Glutamatergic neuron (in vitro differentiated cells): ENCODE measurements at places on chromosomes 6 and 20. TPM values are rescaled to one million over a fixed set of nuclear protein-coding genes. Genes with fewer than 3 reads are reported as not detected.

Gene MTFR2
- total RNA-seq: 1.9 TPM

Gene PRR18
- total RNA-seq: not detected

Gene MYMX
- total RNA-seq: 0.91 TPM

Gene RNF39
- not detected for total RNA-seq

Gene EDN3
- total RNA-seq: not detected

- no peak for DNase-seq
These were observed 83.0 kb downstream of the TMEM242 start for GRCh38 chr6:157240059-157240959.

GRCh38 chr20:60066438-60066823, 108.2 kb downstream of the CDH26 start:
- no peak for DNase-seq

GRCh38 chr6:43378631-43379030, 9.2 kb upstream of the ZNF318 start:
- no peak for DNase-seq

DNA sequence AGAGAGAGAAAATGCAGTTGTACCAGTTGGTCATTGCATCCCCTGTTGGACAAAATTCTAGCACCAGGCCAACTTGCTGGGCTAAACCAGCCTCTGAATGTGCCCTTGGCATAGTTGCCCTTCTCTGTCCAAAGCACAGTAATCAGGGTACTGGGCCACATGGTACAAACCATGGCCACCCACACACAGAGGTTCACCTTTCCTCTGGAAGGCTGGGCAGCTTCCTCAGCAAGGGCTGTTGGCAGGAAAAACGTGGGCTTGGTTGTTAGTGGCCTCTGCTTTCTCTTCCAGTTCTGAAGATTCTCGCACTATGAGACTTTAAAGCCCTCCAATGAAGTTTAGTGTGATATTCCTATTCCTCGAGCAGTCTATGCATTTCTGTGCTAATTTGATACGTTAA, 706 bp downstream of the DDO start:
- no peak for DNase-seq

DNA sequence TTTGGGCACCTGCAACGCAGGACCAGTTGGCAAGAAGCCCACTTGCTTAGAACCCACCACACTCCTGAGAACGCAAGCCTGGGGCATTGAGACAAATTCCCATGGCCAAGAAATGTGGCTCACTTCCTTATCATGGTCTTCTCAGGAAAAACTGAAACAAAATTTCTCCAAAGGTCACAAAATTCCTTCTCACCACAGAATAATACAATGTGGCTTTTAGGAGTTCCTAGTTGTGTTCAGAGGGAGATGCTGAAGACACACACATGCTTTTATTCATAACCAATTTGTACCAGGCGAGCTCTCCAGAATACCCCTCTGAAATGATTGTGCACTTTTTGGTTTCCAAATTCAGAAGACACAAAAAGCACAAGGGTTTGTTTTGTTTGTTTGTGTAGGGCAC, 31.6 kb downstream of the ADTRP start:
- DNase-seq: no peak

DNA sequence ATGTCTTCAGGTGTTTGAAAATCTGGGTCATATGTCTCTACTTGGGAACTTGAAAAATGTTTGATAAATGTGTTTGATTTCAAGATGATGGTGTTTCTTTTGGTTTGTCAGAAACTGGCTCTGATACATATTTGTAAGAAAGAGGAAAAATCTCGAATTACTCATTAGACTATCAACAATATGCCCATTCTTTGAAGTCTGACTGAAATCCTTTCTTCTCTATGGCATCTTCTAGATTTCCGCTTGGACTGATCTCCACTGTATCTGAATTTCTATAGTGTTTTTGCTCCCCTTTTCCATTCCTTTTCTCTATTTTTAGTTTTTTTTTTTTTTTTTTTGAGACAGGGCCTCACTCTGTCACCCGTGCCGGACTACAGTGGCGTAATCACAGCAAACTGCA, 1096.5 kb downstream of the KIF16B start:
- no peak for DNase-seq

GRCh38 chr6:38453861-38454260, 185.9 kb downstream of the BTBD9 start:
- DNase-seq: no peak

- DNase-seq: no peak
These were observed at the start of gene TSPO2 for GRCh38 chr6:41042226-41043055. TSS of gene TSPO2 (plus strand) at chr6:41042467. CDS start at chr6:41042986, 519 bp downstream.

DNA sequence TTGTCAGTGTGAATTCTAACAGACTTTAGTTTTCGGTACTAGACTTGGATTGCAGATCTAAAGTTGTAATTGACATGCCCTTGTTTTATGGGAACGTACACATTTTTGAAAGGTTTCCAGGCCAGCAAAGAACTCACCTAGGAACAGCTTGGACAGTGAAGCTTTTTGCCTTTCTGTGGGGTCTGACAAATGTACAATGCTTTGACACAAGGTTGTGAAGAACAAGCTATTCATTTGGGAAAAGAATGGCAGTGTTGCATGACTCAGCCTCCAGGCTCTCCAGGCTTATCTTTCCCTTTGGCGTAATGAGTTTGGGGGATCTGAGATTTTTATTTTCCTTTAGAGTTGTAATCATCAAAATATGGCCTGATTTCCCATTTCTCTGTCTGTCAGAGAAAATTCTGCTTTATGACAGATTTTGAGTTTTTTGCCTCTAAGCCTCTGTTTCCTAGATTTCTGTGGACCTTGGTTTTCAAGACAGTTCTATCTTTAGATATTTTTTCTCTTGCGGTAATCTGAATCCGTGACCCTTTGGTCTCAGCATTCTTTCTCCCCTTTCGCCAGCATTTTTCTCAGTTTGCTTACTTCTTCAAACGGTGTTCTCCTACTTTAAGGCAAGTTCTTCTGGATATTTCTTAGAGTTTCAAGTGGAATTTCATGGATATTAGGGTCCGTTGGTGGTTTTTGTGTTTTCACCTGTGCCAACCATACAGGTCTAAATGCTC, 221.0 kb downstream of the ADGB start:
- no peak for DNase-seq

- DNase-seq: no peak
These were observed 24.4 kb upstream of the EDN1 start for GRCh38 chr6:12265791-12266190.

DNA sequence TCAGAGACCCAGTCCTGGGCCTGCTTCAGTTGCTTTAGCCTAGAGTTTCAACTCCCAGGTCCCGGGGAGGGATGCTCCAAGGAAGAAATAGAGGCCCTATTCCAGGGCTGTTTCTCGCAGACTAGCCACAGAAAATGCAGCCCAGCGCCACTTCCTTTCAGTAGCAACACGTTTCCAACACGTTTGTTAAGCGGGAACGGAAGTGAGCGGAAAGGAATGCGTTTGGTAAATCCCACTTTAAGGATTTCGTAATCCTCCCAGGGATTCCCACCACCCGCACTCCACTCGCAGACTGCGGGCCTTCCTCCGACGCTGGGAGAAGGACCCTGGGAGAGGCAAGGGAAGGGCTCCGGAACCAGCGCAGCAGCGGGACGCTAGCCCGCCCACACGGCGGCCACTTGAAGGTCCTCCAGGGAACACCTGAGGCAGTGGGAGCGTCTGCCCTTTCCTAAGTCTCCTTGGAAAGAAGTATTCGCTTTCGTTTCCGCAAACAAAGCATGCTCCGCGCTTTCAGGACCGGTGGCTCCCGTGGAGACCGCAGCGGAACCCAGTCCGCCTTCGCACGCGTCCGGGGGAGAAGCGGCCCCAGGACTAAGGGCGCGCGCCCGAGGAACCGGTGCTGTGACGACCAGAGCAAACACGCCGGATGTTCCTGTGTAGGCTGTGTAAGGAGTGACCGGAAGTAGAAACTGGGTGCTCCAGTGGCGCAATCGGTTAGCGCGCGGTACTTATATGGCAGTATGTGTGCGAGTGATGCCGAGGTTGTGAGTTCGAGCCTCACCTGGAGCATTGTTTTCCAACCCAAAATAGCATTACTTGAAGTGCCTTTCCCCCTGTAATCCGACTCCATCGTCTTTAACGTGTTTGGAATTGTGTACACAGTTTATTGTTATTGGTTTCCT, 227.6 kb upstream of the PRSS16 start:
- peak; percentile 84 for DNase-seq

DNA sequence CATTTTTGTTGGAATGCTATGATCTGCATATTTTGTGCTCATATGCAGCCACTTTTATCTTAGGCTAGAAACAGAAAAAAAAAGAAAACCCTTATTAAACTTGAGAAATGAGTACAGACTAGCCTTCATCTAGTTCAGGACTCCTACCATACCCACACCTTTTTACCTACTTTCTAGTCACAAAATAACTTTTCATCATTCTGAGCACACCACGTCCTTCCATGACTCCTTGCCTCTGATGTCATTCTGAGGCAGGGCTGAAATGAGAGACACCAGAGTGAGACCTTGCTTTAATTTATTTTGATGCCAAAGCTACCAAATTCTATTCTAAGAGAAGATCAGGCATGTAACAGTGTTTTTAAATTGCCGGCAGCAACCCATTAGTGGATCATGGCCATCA, 38.8 kb downstream of the SNX3 start:
- DNase-seq: no peak
